ENCODE measurements at places on chromosomes 6 and 20. TPM values are rescaled to one million over a fixed set of nuclear protein-coding genes. Genes with fewer than 3 reads are reported as not detected.

The DNMT3B gene
- total RNA-seq: 2.4 TPM

The CCNC gene
- 41.5 TPM for total RNA-seq

The LHFPL5 gene
- not detected for total RNA-seq

The RPS6KA2 gene
- total RNA-seq: 6.5 TPM

The LY6G6F gene
- not detected for total RNA-seq

The VPS52 gene
- 53.1 TPM for total RNA-seq

All from activated CD4-positive, alpha-beta memory T cell treated with anti-CD3 and anti-CD28 coated beads, Interleukin-2, amount 10 ng/mL, durations not matched to agents 7 days and 5 days (primary cell).